Stimulated activated CD4-positive, alpha-beta T cell treated with anti-CD3 and anti-CD28 coated beads, TNF-alpha, amount 100 ng/mL, for 24 hours (primary cell): ENCODE measurements at places on chromosomes 1 and 21.

GRCh38 chr1:230076121-230076520, 9.1 kb downstream of the GALNT2 start:
- DNase-seq, result no peak

- no peak for DNase-seq
Measured at GRCh38 chr1:200252531-200252930, 157.3 kb downstream of the ZNF281 start.

GRCh38 chr1:56934430-56935060, 31.3 kb downstream of the C8B start:
- no peak for DNase-seq

DNA sequence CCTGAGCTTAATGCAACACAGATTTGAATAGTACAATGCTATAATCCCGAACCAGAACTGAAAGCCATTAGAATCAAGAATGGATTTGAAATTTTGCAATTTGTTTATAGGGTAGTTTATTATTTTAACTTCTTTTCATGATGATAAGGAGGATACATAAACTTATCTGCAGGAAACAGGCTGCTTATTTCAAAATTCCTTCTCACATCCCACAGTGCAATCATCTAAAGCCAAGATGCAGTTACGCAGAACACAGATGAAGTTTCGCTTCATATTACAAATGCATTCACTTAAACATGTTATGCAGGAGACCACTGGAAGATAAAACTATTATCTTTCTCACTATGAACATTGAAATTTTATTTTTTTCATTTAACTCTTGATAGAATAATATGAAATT, 1019.6 kb downstream of the PLA2G4A start:
- DNase-seq, result no peak

DNA sequence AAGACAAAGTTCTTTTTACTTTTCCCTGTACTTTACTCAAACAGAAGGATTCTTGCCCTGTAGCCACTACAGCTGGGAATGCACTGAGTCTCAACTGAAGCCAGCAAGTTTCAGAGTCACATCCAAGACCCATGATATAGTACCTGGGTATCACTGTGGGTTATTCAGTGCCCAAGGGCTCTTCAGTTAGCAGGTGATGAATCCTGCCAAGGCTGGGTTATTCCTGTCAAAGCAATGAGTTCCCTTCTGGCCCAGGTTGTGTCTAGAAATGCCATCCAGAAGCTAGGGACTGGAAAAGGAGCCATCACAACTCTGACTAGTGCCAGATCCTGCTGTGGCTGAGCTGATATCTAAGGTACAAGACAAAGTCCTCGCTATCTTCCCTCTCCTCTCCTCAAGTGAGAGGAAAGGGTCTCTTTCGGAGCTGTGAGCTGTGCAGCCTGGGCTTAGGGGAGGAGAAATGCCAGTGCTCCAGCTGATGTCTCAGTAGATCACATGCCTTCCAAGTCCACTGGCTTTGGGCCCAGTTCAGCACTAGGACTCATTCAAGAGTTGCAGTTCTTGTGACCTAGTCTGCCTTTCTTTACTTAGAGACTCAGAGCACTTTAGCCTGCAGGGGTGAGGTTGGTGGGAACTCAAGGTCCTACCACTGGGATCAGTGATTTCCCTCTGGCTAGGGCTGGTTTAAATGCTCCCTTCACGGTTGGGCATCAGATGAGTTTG, 369.4 kb downstream of the TBX15 start:
- no peak for DNase-seq

DNA sequence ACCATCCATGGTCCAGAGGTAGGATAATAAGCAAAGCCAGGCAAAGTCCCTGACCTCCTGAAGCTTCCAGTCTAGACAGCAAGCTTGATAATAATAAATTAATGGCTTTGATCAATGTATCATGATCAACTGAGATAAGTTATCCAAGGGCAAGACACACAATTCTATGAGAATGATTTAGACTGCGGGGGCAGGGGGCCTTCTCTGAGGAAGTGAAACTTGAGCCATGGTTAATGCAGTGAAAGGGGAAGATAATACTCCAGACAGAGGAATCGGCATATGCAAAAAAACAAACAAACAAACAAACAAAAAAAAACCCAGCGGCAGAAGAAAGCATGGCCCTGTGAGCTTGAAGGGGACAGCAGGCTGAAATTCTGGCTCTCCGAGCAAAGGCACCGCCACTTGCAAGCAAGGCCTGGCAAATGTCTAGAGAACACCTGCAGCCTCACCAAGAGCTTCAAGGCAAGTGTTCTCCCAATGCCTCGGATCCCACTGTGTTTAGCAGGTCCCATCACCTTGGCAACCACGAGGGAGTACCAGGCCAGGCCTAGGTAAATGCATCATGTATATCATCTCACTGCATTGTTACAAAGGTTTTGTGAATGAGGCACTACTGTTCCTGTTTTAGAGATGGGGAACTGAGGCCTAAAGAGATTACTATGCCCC, 24.9 kb downstream of the CSMD2 start:
- DNase-seq, result no peak
